ENCODE measurements at places on chromosomes 7 and 10. TPM values are rescaled to one million over a fixed set of nuclear protein-coding genes. Genes with fewer than 3 reads are reported as not detected.

Gene FAM53B
- 15.6 TPM for total RNA-seq

Gene GPR26
- not detected for total RNA-seq

Gene CCDC172
- not detected for total RNA-seq

Gene FAM25G
- not detected for total RNA-seq
